ENCODE measurements at places on chromosomes 6 and 20.

GRCh38 chr6:12022953-12023388, 10.9 kb downstream of the HIVEP1 start:
- no peak for DNase-seq

- DNase-seq: no peak
Observed at GRCh38 chr20:47216819-47217410, 139.6 kb downstream of the ZMYND8 start.

- DNase-seq: peak; percentile 50
Observed at GRCh38 chr20:49397525-49397924, 84.9 kb downstream of the KCNB1 start.

- DNase-seq: no peak
Observed at GRCh38 chr6:96391776-96392360, 129.7 kb upstream of the UFL1 start.

DNA sequence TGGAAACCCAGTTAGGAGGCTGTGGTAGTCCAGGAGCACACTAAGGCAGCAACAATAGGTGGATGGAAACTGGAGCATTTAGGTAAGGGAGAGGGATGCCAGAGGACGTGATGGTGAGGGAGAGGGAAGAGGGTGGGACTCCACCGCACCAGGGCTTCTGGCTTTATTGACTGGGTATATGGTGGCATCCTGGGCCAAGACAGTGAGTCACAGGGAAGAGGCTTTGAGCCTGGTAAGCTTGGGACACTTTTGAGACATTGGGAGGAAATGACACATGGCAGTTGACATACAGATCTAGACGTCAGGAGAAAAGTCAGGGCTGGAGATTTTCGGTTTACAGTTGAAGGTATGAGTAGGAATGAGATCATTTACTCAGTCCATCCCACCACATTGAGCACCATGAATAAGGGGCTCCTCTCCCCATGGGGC, 14.9 kb downstream of the NT5E start:
- no peak for DNase-seq

- DNase-seq: no peak
Observed at GRCh38 chr6:152099446-152100182, 292.1 kb downstream of the ESR1 start.

- no peak for DNase-seq
Observed at GRCh38 chr6:41646026-41646795, 7.9 kb downstream of the MDFI start.

GRCh38 chr20:21564127-21564773, 50.4 kb upstream of the NKX2-2 start:
- no peak for DNase-seq
